ENCODE measurements at places on chromosomes 16 and 17.

- DNase-seq: no peak
Measured at GRCh38 chr17:21113716-21114115, 13.0 kb upstream of the DHRS7B start.

DNA sequence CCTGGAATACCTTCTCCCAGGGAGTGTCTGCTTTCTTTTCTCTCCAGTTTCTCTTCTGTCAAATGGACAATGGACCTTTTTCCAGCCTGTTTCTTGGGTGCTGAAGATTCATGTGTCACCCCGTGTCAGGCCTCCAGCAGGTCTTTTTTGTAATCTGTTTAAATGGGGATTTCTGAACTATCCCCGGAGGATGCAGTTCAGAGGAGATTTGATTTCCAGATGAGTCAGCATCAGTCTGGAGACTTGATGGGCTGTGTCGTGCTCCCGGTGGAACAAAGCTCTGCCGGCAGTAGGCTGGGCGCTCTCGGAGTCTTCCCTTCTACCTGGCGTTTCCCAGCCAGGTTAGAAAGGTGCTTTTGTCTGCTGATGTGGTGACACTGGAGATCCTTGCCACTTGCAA, 440.6 kb downstream of the HS3ST3B1 start:
- DNase-seq: no peak

GRCh38 chr17:40450175-40450574, 6.9 kb downstream of the IGFBP4 start:
- no peak for DNase-seq

DNA sequence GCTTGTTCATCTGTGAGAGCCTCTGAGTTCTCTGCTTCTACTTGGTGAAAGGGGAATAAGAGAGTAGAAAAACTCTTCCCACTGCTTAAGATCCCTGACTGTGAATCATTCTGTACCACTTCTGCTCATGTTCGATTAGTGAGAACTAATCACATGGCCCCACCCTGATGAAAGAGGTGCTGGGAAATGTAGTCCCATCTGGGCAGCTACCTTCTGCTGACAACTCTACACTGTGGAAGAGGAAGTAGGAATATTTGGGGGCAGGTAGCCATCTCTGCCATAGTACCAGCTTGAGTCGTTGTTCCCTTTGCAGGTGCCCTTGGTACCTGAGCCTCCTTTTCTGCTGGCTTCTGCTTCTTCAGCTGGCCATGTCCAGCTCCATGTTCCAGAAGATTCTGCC, 29.9 kb downstream of the NKD1 start:
- DNase-seq: no peak

DNA sequence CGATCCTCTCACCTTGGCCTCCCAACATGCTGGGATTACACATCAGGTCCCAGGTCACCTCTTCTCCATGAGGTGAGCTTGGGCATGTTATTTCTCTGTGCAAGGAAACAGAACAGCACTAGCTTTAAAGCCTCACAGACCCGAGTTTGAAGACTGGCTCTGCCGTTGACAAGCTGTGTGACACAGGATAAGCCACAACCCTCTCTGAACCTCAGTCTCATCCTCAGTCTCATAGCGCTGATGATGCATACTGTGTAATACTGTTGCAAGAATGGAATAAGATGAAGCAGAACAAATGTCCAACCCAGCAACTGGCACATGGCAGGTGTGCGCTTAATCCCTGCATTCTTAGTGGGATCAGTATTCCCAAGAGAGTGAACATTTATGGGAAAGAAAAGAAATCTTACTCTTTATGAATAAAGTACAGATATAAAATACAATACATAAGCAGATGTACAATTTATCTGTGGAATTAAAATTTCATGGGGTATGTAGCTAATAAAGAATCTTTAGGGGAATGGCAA, 43.5 kb downstream of the ABAT start:
- no peak for DNase-seq

DNA sequence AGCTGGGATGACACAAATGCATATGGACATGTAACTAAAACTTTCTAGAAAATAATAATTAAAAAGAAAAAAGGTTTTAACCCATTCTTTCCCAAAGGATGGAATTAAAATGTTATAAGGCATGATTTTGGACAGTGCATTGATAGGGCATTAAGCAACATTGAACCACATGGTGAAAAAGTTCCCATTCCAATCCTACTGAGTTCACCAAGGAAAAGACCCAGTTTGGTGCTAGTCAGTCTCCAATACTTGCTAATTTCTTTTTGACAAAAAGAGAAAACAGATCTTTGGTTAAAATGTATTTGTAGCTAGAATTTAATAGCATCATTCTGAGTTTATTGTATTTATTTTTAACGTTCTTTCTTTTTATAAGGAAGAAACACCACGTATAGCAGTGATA, 28.1 kb downstream of the EMP2 start:
- no peak for DNase-seq

GRCh38 chr16:17324451-17324850, 146.3 kb downstream of the XYLT1 start:
- no peak for DNase-seq

DNA sequence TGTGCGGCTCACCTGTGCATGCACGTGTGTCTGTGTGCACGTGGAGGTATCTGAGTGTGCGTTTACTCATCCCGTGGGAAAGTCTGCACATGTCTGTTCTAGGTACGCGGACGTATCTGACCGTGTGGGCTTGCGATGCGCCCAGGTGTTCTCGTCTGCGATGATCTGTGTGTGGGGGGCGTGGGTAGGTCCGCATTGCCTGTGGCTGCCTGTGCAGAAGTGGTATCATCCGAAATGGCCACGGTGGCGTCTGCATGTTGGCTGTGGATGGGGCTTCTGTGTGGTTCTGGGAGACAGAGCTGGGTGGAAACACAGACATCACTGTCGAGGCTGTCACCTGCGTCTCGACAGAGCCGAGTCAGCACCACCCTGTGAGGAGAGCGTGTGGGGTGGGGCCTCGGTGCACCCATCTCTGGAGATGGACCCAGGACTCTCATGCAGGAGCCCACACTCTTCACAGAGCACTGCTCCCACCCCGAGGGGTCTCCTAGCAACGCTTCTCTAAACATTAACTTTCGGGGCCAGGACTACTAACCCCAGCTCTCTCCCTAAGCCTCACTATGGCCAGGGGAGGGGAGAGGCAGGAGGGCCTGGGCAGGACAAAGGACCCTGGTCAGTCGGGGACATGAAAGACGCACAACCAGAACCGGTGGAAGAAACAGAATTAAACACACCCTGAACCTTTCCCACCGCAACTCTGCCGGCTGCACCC, 8.4 kb downstream of the DPEP1 start:
- DNase-seq: no peak

DNA sequence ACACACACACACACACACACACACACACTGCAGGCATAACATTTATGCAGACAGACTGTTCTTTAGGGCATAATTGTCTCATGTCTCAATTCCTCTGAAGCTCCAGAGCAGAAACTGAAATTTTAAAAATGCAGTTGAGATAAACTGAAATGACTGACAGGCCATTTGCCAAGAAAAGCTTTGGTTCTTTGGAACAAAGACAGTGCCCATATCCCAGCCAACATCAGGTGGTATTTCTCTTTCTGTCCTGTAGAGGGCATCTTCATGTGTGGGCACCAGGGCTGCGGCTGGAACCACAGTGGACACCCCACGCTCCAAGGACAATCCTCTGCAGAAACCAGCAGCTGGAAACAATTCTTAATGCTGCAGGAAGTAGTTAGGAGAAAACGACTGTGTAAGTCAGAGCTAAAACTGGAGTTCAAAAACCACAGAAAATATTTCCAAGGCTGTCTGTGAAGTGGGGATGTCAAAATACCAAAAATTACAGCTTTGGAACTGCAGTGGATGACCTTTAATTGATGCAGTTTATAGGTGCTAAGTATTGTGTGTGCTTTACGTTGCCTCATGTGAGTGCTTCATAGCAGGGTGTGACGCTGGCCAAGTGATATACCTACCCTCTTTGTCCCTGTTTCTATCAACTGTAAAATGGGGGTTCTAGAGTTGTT, 10.6 kb upstream of the MEFV start:
- peak; percentile 64 for DNase-seq

DNA sequence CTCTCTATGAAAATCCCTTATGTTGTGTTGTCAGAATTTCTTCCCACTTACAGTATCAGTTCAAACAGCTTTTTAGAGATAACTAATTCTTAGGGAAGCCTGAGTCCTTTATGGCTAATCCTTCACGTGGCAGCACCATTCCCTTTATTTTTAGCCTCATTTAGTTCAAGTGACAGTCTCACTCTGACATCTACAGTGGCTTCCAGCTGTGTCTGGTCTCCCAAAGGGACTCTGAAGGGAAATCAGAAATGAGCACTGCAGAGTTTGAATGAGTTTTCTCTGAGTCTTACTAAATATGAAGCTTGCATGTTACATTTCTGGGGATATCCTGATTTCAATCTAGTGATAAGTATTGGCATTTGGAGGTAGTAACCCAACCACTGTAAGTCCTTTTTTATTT, 1104.1 kb downstream of the CDH11 start:
- no peak for DNase-seq

GRCh38 chr17:16046966-16047365, 47.3 kb downstream of the TTC19 start:
- no peak for DNase-seq

DNA sequence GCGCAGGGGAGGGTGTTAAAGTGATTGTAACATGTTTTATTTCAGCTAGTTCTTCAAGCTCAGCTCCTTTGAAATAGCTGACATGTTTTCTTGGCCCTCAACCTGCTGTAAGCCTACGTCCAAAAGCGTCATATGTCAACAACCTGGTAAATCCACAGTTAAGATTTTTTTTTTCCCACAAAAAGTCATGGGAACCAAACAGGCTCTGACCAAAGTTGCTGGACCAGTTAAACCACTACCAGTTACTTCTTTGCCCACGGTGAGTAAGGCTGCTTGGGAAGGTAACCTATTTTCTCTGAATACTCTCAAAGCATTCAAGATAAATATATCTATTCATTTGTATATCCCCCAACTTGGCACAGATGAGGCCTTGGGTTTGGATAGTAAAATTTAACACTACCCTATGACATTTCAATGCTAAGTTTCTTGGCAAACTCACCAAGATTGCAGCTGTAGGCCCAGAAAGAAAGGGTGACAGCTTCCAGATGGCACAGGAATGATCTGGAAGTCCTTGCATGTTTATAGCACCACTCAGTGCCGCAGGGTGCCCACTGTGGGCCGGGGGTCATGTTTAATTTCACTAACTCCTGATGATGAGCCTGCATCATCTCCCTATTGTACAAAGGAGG, 166.2 kb downstream of the XYLT1 start:
- DNase-seq: no peak

DNA sequence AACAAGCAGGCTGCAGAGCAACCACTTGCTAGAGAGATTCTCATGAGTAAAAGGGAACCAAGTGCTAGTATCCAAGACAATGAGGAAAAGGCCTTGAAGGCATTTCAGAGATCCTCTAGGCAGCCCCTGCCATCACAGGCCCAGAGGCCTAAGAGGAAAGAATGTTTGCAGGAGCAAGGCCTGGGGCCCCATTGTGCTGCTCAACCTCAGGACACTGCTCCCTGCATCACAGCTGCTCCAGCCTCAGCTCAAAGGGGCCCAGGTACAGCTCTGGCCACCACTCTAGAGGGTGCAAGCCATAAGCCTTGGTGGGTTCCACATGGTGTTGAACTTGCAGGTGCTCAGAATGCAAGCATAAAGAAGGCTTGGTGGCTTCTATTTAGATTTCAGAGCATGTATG, 243.0 kb upstream of the RPL38 start:
- no peak for DNase-seq

- no peak for DNase-seq
Measured at GRCh38 chr16:76461836-76462235, 184.6 kb downstream of the CNTNAP4 start.

DNA sequence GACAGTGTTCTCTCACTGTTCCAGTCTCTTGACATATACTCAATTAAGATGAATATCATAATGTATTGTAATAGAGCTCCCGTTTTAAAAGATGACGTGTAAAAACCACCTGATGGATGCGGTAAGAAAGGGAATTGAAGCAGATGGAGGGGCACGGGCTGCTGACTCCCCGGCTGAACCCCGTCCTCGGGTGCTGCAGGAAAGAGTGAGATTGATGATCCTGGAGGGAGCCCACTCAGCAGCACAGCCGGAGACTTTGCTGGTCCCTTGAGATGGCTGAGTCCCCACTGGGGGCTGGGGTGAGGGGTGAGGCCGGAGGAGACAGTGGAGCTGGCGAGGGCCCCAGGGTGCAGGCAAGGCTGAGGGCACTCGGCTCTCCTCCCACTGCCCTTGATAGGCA, 217.4 kb downstream of the RPTOR start:
- DNase-seq: no peak

DNA sequence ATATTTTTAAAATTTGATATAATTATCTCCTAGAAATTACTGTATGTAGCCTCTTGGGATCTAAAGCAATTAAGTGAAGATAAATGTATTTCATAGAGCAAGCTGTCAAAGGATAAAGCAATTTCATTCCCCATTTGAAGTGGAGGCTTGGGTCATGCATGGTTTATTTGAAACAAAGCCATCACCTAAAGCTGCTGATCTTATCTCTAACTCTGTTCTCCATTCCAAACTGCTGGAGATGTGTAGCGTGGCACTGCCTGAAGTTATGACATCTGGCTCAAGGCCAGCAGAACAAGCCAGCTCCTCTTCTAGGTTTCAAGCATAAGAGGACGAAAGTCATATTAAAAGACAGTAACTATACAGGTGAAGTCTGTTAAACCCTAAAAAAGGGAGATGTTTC, 83.9 kb downstream of the HIC1 start:
- DNase-seq: no peak

DNA sequence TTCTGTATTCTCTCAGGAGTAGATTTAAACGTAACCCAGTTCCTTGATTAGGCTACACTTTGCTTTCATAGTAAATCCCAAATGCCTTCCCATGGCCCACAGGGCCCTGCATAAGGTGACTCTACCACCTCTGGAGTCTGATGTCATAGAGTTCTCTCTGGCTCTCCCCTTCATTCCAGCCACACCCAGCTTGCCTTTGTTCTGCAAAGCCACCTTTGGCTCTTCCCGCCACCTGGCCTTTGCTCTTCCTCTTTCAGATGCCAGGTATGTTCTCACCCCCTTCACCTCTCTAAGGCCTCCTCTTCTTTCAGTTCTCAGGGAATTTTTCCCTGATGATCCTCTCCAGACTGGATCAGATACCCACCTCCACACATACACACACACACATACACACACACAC, 141.3 kb upstream of the HSBP1 start:
- DNase-seq: no peak

- no peak for DNase-seq
Measured at GRCh38 chr16:22938647-22939046, 124.7 kb downstream of the HS3ST2 start.

GRCh38 chr17:21674242-21674731, 18.0 kb upstream of the KCNJ18 start:
- DNase-seq: no peak

Measured in HFF-Myc (cell line).